ENCODE measurements at places on chromosomes 16 and 17.

GRCh38 chr16:49993579-49993978, 31.4 kb upstream of the CNEP1R1 start:
- no peak for DNase-seq

DNA sequence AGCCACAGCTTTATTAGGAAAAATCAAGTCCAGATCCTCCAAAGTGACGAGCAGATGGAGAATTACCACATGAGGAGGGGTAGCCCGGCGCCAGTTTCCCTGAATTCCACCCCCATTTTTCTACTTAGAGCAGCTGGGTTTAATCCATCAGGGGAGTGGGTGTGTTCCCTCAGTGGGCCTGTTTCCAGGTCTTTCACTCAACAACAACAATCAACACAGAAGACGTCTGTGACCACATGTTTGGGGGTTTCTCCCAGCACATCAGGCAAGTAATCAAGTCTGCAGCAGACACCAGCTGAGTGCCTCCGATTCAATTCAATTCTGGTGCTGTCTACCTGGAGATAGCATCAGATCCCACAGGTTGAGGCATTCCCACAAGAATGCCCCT, 6.8 kb downstream of the SLC6A2 start:
- DNase-seq: no peak

DNA sequence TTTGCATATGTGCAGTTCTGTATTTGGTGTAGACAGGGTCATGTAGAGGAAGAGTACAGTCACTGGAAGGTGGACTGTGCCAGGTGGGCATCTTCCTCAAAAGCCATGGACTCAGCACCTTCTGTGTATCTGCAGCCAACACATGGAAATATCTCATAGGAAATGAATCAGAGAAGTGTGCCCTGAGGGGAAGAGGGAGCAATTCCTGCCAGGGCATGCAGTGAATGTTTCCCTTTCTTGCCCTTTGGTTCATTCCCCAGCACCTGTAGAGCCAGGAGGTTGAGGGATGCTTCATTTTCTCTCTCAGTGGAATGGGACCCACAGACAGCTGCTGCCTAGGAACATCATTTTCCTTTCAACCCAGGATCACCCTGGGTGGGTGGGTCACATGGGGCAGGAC, 146.1 kb upstream of the HSBP1 start:
- DNase-seq: no peak

GRCh38 chr17:10612957-10613744, 44.0 kb downstream of the MYH3 start:
- no peak for DNase-seq

GRCh38 chr17:63998050-63998720, at the start of gene PRR29:
Gene PRR29, plus strand, starts transcription at chr17:63998351. Its CDS starts 14 bp downstream, at chr17:63998365.
- no peak for DNase-seq

Measured in GOT3 (cell line).